ENCODE measurements at places on chromosomes 4 and X.

DNA sequence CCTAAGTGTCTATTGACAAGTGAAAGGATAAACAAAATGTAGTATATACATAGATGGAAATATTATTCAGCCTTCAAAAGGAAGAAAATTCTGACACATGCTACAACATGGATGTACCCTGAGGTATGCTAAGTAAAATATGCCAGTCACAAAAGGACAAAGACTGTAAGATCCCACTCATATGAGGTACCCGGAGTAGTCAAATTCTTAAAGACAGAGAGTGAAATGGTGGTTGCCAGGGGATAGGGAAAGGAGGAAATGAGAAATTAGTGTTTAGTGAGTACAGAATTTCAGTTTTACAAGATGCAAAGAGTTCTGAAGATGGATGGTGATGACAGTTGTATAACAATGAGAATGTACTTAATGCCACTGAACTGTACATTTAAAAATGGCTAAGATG, 102.3 kb upstream of the NAP1L5 start:
- DNase-seq, result no peak

GRCh38 chrX:94256396-94256795, 582.4 kb downstream of the FAM133A start:
- no peak for DNase-seq

DNA sequence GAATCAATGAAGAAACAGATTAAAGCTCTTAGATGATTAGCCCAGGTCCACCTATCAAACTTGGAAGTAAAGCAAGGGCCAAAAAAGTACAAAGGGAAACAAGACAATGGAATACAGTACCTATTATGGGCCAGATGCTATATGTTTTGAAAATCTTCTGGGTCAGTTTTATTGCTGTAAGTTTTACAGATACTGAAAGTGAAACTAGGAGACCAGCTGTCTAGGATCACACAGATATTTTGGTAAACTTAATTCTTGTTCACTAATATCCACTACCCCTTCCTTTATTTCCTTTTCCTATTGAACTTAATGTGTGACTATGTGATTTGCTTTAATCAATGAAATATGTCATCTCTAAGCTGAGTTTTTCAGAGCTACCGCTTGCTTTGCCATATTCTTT, 505.4 kb upstream of the PITX2 start:
- no peak for DNase-seq

DNA sequence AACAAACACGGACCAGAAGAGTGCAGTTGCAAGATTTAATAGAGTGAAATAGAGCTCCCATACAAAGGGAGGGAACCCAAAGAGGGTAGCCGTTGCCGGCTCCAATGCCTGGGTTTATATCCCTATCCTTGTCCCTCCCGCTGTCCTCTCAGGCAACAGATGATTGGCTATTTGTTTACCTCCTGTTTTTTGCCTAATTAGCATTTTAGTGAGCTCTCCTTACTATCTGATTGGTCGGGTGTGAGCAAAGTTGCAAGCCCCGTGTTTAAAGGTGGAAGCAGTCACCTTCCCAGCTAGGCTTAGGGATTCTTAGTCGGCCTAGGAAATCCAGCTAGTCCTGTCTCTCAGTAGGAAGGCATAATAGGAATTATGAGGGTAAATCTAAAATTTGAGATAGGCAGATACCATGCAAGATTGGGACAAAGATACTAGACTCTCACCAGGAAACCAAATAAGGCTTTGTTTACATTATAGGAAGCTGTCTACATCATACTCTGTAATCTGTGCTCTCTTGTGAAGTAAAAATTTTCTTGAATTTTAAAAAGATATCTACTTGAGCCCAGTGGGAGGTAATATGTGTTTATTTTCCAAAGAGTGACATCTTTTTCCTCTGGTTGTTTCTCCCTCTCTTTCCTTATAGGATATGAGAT, 65.9 kb downstream of the ATP10D start:
- DNase-seq, result no peak

- DNase-seq, result no peak
Measured at GRCh38 chrX:129682979-129683378, 28.2 kb upstream of the APLN start.

DNA sequence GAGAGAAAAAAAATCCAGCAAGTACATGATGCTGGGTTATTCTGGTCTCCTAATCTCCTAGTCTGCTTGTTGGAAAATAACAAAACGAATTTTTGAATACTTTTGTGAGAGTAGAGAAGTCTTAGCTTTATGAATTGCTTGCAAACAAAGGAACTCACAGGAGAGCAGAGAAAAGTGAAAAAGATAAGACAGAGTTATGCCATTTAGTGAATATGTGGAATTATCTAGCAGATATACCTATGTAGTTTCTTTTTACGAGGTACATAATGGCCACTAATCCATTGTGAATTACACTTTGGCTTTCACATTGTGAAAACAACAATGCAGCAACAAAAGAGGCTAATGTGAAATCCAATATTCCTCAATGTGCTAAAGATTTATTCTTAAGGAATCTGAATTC, 226.7 kb downstream of the NDST4 start:
- DNase-seq, result no peak

GRCh38 chr4:184879271-184879670, 53.5 kb upstream of the ACSL1 start:
- no peak for DNase-seq

- DNase-seq, result no peak
Measured at GRCh38 chrX:39841604-39842003, 256.2 kb downstream of the BCOR start.

DNA sequence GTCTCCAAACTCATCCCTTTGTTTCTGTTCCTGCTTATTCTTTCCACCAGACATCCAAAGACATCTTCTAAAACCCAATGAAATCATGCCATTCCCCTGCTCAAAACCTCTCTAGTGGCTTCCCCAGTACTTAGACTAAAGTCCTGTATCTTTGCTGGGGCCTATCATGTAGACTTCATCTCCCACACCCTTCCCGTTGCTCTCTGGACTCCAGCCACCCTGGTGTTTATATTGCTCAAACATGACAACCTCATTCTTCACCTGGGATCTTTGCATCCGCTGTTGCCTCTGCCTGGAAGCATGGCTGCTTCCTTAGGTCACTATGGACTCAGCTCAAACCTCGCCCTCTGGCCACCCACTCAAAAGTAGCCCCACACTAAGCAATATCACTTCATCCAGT, 23.7 kb downstream of the TBC1D1 start:
- no peak for DNase-seq

- no peak for DNase-seq
Measured at GRCh38 chrX:37646254-37646653, 39.3 kb upstream of the XK start.

Data from stimulated activated CD4-positive, alpha-beta T cell treated with anti-CD3 and anti-CD28 coated beads, Interleukin-12 subunit alpha, Interleukin-12 subunit beta, amount 100 ng/mL, for 4 hours (primary cell).